Mammary epithelial cell (primary cell): ENCODE measurements at places on chromosomes 4 and X.

- DNase-seq, result no peak
Observed at GRCh38 chr4:108396900-108397497, 223.4 kb upstream of the RPL34 start.

GRCh38 chr4:187075514-187075913, 351.9 kb upstream of the FAT1 start:
- DNase-seq, result no peak

DNA sequence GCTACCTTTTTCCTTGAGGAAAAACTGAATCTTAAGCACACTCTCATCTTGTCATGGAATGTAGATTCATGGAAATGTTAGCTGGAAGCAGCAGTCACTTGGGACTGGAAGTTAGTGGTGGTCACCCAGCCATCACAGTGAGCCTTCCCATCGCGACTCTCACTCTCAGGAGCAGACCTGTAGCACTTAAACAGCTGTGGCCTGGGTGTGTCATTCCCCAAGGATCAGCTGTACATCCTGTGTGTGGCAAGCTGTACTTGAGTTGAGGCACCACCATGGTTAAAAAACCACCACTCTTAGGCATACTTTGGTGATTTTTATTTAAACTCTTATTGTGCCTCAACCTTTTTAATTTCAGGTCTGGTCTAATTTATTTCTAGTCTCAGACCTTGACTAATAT, 46.7 kb downstream of the JADE1 start:
- DNase-seq, result no peak

- DNase-seq, result peak; percentile 42
Observed at GRCh38 chrX:110853610-110854009, 58.0 kb upstream of the CHRDL1 start.

- peak; percentile 11 for DNase-seq
Observed at GRCh38 chrX:134374294-134374693, 85.7 kb upstream of the HPRT1 start.

DNA sequence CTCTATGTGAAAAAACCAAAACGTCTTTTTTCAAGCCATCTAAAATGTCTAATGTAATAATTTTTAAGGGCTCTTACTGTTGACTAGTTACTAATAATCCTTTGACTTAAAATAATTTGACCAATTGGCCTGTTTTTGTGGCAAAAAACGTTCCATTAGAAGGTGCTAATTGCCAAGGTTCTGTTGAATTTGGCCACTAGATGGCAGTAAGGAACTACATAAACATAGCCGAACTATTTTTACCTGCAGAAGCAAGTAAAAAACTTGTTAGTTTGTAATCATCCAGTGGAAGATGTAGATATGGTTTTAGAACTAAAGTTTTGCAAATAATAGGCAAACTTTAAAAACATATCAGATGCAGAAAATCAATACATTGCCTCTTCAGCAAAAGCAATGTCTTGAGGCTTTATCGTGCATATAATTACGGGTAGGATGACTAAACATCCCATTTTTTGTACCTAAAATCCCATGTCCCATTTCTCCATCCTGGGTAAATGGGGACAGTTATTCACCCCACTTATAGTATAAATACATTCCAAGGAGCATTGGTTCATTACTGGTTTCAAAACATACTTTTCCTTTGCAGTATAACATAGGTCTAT, 57.6 kb downstream of the PROM1 start:
- peak; percentile 32 for DNase-seq
